Stimulated activated CD4-positive, alpha-beta T cell treated with anti-CD3 and anti-CD28 coated beads, TNF-alpha, amount 100 ng/mL, for 1 hour (primary cell): ENCODE measurements at places on chromosomes 1 and 21.

- DNase-seq: no peak
Measured at GRCh38 chr1:226754793-226755533, 15.9 kb upstream of the ITPKB start.

DNA sequence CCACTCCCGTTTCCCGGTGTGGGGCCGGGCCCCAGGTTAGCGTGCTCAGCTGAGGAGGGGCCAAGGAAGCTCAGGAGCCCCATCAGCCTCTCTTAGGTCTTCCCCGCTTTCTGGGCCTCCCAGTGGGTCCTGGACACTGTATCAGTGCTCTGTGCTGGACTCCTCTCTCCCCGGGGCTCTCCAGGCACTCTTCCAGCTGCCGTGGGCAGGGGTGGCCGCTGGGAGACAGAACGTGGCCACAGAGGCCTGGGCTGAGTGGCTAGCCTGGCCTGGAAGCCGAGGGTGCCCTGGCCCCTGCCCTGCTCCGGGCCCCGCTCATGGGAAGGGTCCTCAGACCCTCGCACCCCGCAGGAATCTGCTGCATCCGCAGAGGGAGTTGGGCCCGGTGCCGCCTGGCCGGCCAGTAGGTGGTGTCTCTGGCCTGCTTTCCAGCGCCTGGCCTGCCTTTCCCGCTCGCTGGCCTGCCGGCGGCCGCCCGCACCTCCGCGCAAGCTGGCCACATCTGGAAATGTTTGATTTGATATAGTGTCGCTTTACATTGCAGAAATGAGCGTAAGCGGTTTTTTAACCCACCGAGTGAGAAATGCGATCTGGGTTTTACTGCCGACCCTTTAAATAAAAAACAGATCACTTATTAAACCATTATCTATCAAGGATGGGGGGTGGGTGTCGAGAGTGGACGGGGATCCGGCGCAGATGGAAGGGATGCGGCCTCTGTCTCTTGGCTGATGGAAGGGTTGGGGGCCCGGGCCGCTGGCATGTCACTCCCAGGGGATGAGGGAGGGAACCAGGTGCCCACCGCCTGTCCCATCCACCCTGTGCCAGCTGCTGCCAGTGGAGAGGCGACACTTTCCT, 74.4 kb upstream of the TTC34 start:
- DNase-seq: no peak

DNA sequence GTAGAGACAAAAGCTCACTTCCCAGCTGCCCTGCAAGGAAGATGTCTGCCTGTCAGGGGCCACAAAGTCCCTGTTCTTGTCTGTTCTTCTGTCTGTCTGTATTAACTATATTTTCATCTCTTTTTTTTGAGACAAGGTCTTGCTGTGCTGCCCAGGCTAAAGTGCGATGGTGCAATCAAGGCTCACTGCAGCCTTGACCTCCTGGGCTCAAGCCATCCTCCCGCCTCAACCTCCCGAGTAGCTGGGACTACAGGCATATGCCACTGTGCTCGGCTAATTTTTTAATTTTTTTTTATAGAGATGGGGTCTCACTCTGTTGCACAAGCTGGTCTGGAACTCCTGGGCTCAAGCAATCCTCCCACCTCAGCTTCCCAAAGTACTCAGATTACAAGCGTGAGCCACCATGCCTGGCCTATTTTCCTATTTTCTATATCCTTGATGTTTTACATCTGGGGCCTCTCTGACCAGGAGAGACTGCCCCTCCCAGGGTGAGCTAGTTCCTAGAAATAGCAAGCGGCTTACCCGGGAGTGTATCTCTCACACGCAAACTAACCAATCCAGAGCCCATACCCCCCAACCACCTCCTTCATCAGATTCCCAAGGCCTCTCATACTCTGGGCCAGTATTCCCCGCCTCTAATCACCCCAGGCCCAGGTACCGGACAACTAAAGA, 5.4 kb upstream of the KLHDC7A start:
- no peak for DNase-seq

- DNase-seq: no peak
Measured at GRCh38 chr21:18893406-18893805, 489.8 kb upstream of the TMPRSS15 start.

DNA sequence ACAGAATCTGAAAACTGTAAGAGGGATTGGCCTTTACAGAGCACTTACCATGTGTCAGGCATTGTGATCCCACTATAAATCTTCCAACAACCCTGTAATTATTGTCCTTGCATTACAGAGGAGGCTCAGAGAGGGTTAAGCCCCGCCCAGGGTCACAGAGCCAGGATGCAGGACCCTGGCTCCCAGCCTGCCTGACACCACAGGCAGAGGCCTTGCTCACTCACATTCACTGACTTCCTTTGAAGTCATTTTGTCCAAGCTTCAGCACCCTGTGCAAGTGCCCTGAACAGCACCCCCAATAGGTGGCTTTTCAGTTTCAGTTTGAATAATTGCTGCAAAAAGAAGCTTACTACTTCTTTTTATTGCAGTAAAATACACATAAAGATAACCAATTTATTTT, 256.8 kb upstream of the NFIA start:
- no peak for DNase-seq

DNA sequence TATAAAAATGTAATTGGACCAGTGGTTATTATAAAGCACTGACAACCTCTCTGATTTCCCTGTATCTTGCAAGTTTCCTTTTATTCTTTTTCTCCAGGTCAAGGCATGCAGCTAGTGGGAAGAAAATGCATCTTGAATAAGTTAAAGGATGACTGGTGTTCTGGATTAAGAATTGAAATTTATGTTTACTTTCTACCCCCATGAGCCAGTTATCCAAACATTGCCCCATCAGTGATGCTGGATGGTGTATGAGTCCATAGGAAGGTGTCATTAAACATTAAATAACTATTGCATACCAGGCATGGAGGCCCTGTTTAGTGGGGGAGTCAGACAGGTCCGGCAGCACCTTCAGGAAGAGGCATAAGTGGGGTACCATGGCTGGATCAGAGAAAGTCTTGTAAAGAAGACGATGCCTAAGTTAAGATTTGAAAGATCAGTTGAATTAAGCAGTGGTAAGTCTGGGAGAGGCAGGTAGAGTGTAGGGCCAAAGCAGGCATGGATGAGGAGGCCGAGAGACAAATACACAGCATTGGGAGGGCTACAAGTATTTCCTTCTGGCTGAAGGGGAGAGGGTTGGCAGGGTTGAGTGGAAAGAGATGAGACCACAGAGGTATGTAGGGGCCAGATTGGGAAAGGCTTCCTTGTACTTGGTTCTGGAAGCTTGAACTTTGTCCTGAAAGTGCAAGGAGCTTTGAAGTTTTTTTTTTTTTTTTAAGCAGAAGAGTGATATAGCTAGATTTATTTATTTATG, 5.7 kb downstream of the SZRD1 start:
- no peak for DNase-seq

GRCh38 chr1:245168086-245168485, 13.3 kb downstream of the KIF26B start:
- DNase-seq: no peak

DNA sequence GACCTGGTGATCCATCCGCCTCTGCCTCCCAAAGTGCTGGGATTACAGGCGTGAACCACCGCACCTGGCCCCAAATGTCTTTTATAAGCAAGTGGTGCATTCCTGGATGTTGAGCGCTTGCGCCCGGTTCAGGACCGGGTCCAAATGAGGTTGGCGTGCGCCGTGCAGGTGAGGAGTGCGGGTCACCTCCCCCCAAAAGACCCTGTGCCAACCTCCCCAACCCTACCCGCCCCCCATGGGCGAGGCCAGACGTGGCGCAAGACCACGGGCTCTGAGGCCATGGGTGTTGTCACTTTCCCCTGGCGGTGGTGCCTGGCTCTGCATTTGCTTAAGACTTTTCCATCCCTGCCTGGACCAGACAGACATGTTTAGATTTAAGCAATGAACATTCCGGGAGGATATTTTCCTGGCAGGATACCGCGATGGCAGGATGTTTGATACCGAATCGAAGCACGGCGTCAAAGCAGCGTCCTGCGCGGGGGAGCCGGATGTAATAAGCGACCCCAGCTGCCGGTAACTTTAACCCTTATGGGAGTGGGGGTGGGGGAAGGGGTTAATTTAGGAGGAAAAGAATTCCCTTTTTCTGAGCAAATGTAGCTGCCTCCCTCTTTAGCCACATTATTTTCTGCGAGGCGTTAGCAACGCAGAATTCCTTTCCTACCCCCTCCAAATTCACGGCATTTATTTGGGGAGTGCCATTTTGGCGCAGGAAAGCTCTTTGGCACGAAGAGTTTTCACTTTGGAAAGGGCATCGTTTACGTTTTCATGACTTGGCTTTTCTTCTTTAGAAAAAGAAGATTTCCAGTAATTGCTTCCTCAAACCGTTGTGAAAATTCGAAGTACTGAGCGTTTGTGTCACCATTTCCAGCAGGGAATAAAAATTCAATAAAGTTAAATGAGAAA, 27.8 kb upstream of the RNF187 start:
- DNase-seq: no peak

- no peak for DNase-seq
Measured at GRCh38 chr1:209620487-209620884, 31.7 kb downstream of the LAMB3 start.

DNA sequence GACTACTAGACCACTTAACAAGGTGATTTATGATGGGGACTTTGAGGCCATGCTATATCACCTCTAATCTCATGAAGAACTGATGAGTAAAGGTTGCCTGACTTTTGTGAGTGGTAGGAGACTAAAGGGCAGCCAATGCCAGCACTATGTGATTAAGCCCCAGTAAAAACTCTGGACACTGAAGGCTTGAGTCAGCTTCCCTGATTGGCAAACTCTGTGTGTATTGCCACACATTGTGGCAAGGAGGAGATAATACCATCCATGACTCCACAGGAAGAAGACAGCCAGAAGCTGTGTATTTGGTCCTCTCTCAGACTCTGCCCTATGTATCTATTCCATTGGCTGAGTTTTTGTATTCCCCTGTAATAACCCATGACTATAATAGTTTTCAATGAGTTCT, 413.3 kb upstream of the ZRANB2 start:
- no peak for DNase-seq

DNA sequence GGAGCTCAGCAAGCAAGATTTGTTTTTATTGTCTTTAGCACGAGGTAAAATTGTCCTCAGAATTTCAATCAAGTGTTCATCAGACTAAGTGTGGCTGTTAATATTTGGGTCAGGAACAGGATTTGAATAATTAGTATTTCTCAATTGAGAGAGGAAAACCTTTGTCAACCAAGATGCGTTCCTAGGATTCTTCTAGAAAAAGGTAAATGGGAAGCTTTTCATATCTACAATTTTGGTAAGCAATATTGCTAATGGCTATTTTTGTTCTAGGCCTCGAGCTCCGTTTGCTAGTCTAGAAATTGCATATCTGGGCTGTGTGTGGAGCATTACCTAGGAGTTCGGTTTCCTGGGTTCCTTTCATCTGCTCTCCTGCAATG, 4.1 kb upstream of the PIGV start:
- DNase-seq: no peak

DNA sequence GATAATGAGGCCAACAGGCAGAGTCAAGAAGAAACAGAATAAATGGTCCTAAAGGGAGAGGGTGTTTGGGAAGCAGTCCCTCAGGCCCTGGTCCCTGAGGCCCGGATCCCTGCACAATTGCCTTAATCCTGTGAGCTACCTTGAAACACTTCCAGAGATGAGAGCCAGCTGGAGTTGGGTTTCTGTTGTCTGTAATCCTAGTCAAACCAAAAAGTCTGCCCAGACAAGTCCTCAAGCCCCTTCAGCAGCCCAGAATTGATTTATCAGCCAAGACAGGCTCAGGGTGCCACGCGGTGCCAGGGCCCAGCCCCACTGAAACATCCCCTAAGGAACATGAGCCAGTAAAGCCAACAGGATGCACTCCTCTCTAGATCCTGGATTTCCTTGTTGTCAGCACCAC, 16.4 kb upstream of the CLSTN1 start:
- DNase-seq: no peak

DNA sequence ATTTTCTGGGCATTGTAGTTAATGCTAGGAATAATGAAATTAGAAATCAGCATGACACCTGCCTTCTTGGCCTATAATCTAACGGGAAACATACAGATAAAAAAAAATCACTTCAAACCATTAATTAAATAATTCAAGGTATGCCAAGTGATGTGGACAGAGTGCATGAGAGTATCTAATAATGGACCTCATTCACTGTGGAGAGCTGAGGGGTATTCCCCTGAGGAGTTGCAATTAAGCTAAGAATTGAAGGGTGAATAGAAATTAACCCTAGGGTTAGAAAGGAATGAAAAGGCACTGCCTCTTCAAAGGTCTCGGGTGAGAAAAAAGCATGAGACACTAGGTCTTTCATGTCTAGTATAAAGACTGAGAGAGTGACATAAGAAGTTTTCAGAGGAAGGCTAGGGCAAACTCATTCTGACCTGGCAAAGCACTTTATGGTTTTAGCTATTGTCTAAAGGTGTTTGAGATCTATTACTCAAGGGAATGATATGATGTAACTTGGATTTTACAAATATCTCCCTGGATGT, 466.1 kb downstream of the KCNT2 start:
- no peak for DNase-seq

DNA sequence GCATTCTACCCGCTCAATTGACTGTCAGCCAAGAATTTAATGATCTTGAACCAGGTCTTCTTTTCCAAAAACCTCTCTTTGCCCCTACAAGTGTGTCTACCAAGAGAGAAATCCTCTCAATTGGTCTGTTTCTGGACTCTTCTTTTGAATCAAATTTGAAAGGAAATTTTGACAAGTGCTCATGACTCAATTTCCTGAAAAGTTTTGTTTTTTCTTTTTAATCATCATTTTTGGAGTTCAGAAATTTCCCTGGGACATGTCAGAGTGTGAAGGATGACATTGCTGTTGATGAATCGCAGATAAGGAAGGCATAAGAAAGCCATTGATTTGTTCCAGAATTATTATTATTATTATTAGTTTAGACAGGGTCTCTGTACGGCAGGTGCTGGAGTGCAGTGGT, 88.2 kb upstream of the AKT3 start:
- no peak for DNase-seq

DNA sequence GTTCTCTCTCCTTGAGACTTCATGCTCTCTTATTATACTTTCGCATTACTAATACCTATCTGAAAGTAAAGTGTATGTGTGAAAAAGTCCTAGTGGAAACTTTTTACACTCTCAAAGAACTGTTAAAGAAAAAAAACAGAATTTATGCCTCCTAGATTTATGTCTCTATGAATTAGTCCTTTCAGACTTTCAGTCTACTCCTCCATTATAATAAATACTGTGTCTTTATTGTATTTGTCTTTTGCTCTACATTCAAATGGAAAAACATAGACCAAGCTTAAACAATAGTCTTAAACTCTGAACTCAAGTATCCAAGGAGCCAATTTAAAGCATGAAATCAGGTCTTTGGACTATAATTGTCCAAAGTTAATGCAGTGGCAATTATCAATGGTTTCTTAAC, 1449.0 kb downstream of the PLA2G4A start:
- no peak for DNase-seq
